ENCODE measurements at places on chromosomes 1 and 21. TPM values are rescaled to one million over a fixed set of nuclear protein-coding genes. Genes with fewer than 3 reads are reported as not detected.
A peak's percentile ranks its signal among the peaks of the same experiment; 100 is the strongest.

DNA sequence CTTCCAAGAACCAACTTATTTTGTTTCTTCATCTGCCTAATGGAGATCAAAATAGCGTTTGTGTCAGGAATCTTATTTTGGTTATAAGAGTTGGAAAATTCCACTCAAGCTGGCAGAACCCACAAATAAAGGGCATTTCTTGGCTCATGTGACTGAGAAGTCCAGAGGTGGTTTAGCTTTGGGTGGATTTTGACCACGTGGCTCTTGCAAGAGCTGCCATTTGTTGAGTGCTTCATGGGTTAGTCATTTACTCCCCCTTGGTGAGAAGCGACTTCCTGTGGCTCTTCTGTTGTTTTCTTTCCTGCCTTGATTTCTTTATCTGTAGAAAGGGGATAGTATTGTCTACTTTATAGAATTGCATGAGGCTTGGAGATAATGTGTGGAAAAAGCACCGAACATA lies 9.5 kb upstream of the RNF186 start:
- DNase-seq = peak; percentile 68

- no peak for DNase-seq
Observed at GRCh38 chr1:1361982-1362423, 3.6 kb upstream of the MXRA8 start.

GRCh38 chr1:67682659-67683197 lies 2.3 kb upstream of the GADD45A start:
- peak; percentile 89 for DNase-seq

DNA sequence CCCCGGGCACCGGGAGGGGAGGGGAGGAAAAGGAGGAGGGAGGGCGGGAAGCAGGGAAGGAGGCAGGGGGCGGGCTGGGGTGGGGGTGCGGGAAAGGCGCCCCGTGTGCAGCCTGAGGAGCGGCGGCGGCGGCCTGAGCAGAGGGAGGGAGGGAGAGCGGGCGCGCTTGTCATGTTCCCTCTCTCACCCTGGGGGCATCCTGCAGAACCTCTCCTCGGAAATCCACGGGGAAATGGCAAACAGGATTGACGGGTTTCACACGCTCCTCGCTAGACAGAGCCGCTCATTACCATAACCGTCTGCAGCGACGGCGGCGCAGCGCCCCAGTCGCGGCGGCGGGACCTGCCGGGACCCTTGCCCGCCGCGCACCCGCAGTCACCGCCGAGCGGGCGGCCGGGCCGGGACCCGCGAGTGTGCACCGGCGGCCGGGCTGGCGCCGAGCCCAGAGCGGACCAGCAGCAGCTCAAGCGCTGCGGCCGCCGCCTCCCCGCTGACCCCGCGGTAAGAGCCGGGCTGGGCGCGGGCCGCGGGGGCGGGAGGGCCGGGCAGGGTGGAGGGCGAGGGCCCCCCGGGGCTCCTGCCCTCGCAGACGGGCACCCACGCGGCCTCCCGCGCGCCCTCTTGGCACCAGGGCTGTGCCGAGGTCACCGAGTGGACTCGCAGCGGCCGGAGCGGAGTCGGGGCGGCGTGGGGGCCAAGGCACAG lies at the start of gene SERTAD4:
Gene SERTAD4, plus strand, starts transcription at position 286 of the 705 bp plus-strand sequence. CDS start 5,165 bp downstream, outside the sequence.
- peak; percentile 82 for DNase-seq

DNA sequence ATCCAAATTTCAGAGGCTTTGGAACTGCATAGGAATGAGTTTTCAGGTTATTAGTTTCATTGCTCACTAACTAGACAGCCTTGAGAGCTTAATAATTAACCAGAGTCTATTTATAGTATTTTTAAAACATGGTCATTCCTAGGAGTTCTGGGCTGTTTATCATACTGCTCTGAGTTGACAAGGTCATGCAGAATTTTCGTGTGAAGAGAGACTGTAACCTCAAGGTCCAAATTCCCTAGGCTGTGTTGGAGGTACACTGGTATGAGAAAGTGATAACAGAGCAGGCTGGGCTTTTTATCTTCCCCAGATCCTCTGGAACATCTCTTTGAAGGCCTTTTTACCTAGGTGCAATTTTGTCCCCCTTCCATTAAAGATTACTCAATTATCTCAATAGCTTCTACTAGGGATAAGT lies 736.3 kb downstream of the LTN1 start:
- DNase-seq = peak; percentile 66

GRCh38 chr1:181122222-181122621 lies 33.7 kb downstream of the IER5 start:
- no peak for DNase-seq

GRCh38 chr1:66758241-66758755 lies 6.0 kb downstream of the DYNLT5 start:
- DNase-seq = no peak

DNA sequence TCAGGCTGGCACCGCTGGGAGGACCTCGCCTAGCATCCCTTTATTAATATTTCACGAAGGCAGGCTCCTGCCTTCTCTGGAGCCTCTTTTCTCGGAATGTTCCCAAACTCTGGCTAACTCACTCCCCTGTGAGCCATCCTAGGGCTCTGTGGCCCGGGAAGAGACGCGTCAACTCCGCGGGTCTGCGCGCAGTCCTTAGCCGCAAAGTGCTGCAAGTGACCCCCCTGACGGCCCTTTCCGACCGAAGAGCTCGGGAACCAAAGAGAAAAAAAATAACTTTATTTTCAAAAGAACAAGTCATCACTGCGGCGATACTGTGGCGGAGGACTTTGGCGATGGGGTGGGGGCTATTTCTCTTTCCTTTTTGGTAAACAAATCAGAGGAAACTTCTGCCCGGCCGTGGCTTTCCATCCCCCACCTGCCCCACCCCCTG lies 14.6 kb downstream of the NR5A2 start:
- no peak for DNase-seq

- no peak for DNase-seq
Observed at GRCh38 chr1:6700853-6701436, 671 bp downstream of the DNAJC11 start.

- peak; percentile 68 for DNase-seq
Observed at GRCh38 chr1:232486454-232487207, 143.3 kb downstream of the SIPA1L2 start.

DNA sequence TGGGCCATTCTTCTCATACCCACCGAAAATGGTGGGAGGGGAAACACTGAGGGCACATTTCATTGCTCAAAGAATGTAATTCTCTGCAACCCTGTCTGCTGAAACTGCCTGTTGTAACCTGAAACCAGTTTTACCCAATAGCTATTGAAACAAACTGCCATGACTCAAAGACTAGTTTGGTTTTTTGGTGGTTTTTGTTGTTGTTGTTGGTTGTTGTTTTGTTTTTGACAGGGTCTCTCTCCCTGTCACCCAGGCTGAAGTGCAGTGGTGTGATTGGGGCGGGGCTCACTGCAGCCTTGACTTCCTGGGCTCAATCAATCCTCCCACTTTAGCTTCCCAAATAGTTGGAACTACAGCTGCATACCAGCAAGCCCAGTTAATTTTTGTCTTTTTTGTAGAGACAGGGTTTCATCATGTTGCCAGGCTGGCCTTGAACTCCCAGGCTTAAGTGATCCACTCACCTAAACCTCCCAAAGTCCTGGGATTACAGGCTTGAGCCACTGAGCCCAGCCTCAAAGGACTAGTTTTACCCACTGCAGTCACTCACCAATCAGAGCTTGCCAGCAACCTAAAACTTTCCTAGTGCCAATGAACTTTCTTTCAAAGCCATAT lies 2.1 kb upstream of the IPP start:
- peak; percentile 33 for DNase-seq

DNA sequence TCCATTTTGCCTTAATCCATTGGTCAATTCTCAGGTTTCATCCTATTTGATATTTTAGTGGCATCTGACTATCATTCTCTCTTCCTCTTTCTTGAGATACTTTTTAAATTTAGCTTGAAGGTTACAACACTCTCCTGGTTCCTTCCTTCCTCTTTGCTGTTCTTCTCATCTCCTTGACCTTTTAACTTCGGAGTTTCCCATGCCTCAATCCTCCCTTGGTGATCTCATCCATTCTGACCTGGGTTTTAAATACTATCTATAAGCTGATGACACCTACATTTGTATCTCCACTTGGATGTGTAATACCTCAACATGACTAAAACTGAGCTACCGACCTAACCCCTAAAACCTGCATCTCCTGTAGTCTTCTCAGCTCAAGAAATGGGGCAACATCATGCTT lies 4.8 kb upstream of the ZNF687 start:
- DNase-seq = no peak

GRCh38 chr1:165444897-165445370 lies at the start of gene RXRG:
RXRG (minus strand) TSS chr1:165445126; CDS start chr1:165444893, 233 bp downstream.
- no peak for DNase-seq

DNA sequence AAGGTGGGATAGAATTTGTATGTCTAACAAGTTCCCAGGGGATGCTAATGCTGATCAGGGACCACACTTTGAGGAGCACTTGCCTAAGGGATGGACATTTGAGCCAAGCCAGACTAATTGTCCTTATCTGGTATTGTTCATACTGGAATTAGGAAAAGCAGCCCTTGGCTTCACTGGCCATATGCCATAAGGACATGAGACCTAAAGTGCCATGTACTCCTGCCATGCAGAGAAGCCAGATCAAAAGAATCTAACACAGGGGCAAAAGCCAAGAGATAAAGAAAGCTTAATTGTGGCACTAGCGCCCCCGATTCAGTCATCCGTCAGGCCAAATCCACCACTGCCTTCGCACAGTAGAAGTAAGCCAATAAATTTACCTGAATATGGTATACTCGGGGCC lies 45.7 kb downstream of the RNF11 start:
- no peak for DNase-seq

DNA sequence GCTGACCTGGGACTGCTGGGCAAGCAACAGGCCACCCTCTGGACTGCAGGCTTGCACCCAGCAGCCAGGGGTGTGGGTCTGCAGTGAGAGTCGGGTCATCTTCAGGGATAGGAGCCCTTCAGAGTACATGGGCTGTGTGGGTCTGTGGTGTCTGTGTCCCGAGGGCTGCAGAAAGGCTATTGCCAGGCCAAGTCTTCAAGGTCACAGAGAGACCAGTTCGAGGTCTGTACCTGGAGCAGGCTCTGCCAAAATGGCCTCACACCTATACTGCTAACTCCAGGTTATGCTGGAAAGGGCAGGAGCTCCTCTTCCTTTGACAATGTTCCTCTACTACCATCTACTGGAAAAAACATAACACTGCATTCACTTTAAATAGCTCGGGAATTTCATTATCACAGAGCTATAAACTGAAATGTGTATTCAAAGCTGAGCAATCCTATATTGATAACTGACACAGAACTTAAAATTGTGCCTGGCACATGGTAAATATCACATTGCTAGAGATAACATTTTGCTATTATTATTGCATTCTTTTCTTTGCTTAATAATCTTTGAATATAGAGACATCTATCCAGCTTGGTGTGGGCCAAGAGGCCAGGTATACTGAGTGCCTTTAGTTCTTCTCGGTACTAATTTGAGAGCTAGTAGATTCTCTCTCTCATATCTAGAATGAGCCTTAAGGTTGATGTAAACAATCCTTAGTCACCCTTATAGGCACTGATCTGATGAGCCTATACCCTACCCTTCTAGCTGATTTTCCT lies 6.9 kb upstream of the DNAH14 start:
- peak; percentile 52 for DNase-seq

- DNase-seq = peak; percentile 72
Observed at GRCh38 chr1:77513839-77514763, 168.4 kb downstream of the ZZZ3 start.

DNA sequence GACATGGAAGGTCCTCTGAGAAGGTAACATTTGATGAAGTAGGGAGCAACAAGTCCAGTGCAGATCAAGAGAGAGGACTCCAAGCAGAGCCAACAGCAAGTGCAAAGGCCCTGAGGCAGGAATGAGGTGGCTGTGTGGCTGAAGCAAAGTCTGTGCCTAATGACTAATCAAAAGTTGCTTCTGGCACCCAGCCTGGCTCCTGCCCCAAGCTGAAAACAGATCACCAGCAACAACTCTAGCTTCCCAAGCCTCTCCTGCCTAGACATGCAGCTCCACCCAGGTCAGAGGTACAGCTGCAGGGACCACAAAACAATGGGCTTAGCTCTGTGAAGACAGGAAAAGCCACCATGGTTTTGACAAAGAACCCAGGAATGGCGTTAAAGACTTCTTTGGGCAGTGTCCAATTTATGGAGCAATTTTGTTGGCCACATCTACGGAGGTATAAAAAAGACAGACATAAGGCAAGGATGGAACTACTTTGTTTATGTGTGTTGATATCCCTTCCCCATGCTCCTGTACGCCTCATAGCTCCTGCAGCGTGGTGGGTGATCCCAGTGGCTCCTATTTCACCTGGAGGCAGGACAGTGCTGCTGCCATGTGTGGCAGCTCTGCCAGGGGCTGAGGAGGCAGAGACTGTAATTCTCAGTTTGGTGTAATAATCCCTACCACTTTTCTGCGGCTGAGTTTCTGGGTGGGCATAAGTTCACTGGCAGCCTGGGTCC lies 26.4 kb upstream of the IGSF3 start:
- DNase-seq = peak; percentile 98

DNA sequence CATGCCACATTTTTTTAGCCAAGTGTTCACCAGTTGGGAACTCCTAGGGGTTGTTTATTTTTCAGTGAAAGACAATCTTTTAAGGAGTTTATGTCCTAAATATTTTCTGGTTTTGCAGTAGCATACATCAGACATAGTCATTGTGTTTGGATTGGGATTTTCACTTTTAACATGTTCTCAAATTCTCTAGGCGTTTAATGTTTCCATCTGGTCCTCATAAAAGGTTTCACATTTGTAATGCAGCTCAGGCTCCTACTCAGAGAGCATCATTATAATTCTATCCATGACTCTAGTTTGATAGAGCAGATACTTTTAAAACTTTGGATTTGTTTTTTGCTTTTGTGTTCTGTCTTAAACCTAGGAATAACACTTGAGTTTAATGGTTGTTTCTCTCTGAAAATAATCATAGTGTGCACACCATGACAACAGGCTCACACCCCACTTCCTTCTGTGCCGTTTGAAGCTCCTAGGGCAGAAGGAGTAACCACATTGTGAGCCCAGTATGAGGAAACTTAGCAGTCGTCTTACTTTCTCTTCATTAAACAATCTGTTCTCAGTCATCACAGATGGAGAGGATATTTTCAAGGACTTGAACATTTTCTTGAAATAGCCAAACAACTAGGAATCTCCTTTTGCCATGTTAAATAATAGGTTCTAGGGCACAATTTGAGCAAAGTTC lies 219.6 kb downstream of the PDE4B start:
- DNase-seq = no peak

- DNase-seq = peak; percentile 98
Observed at GRCh38 chr1:115062542-115063004, 26.7 kb downstream of the TSPAN2 start.

GRCh38 chr1:46539972-46540371 lies 11.5 kb downstream of the KNCN start:
- peak; percentile 79 for DNase-seq

- DNase-seq = no peak
Observed at GRCh38 chr1:224860488-224861338, 68.8 kb upstream of the DNAH14 start.

Gene RABGAP1L
- 18.7 TPM for total RNA-seq

Gene GRIK1
- total RNA-seq = not detected

Gene ADGRL4
- total RNA-seq = not detected

Gene OR2T10
- total RNA-seq = not detected

Gene FCGR2B
- total RNA-seq = not detected

Gene CD247
- not detected for total RNA-seq

Gene PRAMEF20
- not detected for total RNA-seq

Gene MORC3
- 35.2 TPM for total RNA-seq

Gene UAP1
- 137 TPM for total RNA-seq

Gene FAM167B
- total RNA-seq = 0.20 TPM
